ENCODE measurements at places on chromosomes 16 and 17.

GRCh38 chr17:31586946-31587345, 195.5 kb downstream of the RAB11FIP4 start:
- peak; percentile 58 for DNase-seq

DNA sequence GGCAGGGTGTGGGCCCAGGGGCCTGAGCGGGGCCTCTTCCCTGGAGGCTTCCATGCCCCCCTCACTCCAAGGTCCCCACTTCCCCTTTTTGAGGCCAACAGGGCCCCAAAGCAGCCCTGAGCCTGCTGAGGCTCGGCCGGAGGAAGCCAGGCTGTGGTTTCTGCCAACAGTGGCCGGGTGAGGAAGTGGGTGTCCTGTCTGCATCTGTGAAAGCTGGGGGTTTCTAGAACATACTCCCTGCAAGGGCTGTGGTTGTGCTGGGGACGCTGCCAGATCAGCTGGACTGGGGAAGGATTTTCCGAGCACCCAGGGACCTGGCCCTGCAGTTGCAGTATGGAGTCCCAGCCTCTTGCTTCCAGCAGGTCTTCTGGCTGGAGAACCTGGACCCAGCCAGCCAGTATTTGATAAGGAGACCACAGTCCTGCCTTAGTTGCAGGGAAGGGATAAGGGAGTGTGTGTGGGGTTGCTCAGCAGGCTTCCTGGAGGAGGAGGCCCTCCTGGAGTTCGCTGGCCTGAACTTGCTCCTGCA, 15.7 kb downstream of the ADCY7 start:
- peak; percentile 93 for DNase-seq

- DNase-seq, result no peak
Measured at GRCh38 chr17:2946144-2946543, 117.3 kb downstream of the OR1D5 start.

GRCh38 chr16:7167626-7168025, 165.0 kb upstream of the RBFOX1 start:
- DNase-seq, result no peak

GRCh38 chr16:970386-970765, 408 bp downstream of the LMF1 start:
- DNase-seq, result no peak

DNA sequence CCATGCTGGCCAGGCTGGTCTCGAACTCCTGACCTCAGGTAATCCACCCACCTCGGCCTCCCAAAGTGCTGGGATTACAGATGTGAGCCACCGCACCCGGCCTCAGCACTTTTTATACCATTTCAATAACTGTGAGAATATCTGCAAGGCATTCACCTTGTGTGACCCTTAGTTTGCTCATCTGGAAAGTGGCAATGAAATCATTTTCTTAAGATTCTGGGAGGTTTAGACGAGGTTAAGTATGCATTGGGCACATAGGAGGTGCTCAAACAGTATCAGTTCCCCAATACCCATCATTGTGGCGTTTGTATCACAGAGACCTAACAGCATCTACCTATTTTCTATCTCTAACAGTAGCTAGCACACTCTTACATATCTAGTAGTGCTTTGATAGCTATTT, 481.9 kb upstream of the ERCC4 start:
- DNase-seq, result no peak

- DNase-seq, result no peak
Measured at GRCh38 chr16:49020436-49020835, 261.2 kb downstream of the CBLN1 start.

- DNase-seq, result no peak
Measured at GRCh38 chr17:49610883-49611584, 35.4 kb downstream of the NXPH3 start.

DNA sequence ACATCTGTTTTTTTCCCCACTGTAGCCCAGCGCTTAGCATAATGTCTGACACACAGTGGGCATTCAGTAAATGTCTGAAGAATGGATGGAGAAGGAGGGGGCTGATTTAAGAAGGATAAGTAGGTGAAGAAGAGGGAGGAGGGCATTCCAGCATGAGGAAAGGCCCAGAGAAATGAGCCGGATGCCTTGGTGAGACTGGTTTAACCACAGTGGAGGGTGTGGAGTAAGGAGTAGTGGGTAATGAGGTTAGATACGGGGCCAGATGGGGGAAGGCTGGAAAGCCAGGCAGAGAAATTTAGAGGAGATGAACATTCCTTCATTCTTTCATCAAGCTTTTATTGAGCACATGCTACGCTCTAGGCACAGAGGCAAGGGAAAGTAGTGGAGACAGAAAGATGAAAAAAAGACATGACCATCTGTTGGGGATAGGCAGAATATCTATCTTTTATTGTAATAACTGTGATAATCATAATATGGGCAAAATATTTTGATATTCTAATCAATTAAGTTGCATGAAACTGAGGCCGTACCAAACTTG, 43.7 kb upstream of the NFAT5 start:
- DNase-seq, result no peak

- no peak for DNase-seq
Measured at GRCh38 chr17:10579270-10579669, 29.8 kb upstream of the MYH2 start.

DNA sequence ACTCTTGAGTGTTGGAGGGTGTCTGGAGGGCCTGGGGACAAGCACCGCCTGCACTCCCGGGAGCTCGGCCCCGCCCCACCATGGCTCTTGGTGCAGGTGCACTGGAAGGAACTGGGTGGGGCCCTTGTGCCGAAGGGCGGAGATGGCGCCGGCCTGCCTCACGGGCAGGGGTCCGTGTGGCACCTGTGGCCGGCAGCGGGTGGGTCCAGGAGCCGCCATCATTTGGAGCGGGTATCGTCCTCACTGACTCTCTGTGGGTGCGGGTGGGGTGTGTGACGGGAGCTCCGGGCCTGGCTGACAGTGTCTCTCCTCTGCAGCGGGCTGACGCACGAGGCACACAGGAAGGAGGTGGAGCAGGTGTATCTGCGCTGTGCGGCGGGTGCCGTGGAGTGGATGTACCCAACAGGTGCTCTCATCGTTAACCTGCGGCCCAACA, 5.2 kb downstream of the METRNL start:
- no peak for DNase-seq

DNA sequence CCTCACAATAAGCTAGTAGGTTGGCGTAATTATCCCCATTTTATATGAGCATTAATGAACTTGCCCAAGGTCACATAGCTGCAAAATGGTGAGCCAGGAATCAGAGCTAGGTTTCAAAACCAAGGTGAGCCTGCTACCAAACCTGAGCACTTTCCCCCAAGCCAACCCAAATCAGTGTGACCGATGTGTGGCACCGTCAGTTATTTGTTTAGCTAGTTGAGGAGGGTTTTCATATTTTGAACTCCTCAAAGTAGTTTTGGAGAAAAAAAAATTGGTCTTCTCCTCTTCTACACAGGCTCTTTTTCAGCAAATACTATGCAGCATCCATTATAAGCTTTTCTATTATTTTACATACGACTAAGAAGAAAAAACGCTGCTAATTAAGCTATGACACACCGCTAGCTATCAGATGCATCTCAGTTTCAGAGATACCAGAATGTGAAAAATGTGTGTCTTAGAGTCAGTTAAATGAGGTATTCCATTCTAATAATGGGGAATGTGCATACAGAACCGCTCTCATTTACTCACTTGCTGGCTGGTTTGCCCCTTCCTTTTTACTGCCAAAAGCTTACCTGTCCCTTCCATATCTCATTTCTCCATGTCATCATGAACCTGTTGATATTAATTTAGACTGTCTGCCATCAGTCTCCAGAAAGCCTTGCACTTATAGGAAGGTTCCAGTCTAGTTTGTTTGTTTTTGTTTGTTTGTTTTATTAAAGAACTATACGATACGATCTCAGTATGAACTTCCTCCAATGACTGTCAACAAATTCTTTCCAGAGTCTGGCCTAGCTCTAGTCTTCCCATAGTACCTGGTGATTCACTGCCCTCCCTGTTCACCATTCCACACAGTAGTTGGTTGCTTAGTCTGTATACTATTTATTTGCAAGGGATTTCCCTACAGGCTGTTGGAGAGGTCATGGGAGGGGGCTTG, 2.2 kb upstream of the TBX4 start:
- no peak for DNase-seq

- no peak for DNase-seq
Measured at GRCh38 chr17:68205808-68206720, 41.8 kb upstream of the AMZ2 start.

- peak; percentile 83 for DNase-seq
Measured at GRCh38 chr17:59001158-59001814, 105.4 kb downstream of the TRIM37 start.

GRCh38 chr16:30376461-30376902, 1.9 kb downstream of the MYL11 start:
- no peak for DNase-seq

GRCh38 chr16:78034530-78034929, 12.2 kb downstream of the CLEC3A start:
- no peak for DNase-seq

DNA sequence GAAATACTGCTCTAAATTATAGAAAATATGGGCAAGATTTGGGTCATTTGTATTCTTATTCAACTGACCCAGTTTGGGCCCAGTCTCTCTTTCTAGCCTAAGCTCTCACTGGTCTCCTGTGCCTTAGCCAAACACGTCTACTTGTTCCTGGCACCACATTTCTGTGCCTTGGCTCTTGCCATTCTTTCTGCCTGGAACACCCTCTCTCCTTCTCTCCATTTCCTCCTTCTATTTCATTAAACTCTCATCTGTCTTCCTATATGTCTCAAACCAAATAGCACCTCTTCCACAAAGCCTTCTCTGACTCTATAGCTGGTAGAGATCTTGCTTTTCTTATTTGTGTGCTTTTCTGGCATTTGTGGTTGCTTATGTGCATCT, 37.7 kb upstream of the NUFIP2 start:
- no peak for DNase-seq

DNA sequence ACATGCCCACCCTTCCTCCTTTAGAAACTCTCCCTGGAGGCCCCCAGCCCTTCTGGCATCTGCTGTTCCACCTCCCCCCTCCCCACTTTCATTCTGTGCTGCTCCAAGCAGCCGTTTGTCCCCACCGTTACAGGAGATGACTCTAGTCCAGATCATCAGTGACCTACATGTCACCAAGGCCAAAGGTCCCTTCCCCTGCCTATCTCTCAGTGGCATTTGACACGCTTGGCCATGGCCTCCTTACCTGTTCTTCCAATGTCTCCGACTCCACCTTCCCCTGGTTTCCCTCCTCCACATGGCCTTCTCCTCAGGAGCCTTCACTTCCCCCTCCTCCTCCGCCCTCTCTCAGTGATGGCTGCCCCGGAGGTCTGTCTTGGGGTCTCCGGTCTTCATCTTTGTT, 9.4 kb downstream of the TMEM92 start:
- DNase-seq, result no peak

- DNase-seq, result peak; percentile 61
Measured at GRCh38 chr16:84742641-84743092, 42.9 kb downstream of the USP10 start.

- peak; percentile 49 for DNase-seq
Measured at GRCh38 chr17:14211801-14212200, 24.9 kb downstream of the CDRT15 start.

DNA sequence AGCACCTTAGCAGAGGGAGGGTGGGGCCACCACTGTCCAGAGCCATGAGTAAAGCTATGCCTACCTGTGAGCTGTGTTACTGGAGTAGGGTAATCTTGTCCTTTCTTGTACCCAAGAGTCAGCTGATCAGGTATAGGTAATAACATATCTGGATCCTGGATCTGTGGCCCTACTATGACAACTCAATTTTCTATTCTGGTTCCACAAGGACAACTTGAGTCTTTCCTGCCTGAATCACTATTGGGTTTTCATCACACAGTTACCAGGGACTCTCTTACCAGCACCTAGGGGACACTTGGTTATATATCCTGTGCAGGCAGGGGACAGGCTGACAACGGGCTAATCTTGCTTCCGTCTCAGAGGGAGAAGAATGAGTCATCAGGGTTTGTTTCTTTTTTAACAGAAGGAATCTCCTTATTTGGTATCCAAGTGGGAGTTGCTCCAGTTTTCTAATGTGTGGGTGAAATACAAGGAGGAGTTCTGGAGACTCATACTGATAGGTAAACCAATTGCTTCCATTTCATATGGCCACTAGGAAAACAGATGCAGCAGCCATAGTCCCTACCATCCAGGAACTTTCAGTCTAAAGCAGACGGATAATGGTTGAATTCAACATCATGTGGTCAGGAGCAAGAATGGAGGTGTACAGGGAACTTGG, 6.8 kb downstream of the ZNF267 start:
- peak; percentile 83 for DNase-seq

GRCh38 chr16:17831330-17831729, 360.6 kb upstream of the XYLT1 start:
- no peak for DNase-seq

DNA sequence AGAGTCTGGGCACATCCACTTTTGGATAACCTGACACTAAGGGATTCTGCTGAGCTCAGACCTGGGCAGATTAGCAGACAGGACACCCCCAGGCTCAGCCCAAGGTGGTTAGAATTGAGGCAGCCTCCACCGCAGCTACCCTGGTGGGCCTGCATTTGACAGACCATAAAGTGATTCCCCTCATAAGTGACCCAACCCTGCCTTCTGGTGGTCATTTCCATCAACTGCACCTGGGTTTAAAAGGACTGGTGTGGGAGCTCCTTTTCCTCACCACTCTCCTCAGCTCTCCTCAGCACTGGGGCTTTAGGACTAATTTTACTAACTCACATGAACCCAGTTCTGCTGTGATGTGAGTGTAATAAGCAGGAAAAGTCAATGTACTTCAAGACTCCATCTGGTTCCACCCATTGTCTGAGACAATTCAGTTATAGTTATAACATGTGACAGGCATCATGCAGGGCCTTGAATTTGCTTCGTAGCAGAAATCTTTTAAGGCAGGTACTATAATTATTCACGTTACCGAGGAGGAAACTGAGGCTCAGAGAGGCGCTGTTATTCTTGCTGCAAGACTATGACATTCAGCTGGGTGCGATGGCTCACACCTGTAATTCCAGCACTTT, 42.5 kb downstream of the MYH3 start:
- DNase-seq, result peak; percentile 48

DNA sequence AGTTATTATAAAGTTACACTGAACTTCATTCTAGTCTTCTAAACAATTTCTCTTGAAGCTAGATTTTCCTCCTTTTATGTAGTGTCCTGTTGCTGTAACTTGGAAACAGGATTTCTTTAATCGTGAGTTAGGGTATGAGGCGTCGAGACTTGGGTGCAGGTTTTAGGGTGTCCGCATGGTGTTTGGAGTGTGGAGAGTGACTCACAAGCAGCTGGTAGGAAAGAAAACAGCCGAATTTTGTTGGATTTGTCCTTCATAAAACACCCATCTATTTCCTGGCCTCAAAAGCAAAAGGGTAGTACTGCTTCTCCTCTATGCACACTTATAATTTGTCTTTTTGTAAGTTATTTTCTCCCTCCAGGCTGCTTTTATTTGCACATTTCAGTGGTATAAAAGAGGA, 1.6 kb downstream of the RPTOR start:
- DNase-seq, result no peak

GRCh38 chr17:80381416-80381923, 33.5 kb upstream of the ENDOV start:
- no peak for DNase-seq

GRCh38 chr16:53704445-53704813, 473 bp downstream of the FTO start:
- no peak for DNase-seq
